ENCODE measurements at places on chromosomes 16 and 17.

DNA sequence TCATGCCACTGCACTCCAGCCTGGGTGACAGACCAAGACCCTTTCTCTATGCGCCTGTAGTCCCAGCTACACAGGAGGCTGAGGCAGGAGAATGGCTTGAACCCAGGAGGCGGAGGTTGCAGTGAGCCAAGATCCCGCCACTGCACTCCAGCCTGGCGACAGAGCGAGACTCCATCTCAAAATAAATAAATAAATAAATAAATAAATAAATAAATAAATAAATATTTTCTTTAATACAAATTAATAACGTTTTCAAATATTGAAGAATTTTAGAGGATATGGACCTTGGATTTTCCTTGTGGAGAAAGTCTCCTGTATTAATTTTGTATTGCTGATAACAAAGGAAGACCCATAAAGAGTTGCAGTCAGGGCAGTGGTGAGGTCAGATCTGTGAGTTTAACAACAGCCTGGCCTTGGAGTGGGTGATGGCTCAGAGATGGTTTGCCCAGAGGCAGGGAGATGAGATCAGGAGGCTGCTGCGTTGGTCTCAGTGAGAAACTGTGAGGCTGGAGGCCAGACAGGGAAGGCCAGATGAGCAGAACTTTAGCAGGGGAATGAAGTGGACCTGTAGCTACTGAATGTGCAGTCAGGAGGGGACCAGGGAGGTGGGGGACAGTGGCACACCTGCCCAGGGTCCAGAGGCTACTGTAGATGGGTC is 4.4 kb upstream of the ASGR1 start:
- no peak for DNase-seq

DNA sequence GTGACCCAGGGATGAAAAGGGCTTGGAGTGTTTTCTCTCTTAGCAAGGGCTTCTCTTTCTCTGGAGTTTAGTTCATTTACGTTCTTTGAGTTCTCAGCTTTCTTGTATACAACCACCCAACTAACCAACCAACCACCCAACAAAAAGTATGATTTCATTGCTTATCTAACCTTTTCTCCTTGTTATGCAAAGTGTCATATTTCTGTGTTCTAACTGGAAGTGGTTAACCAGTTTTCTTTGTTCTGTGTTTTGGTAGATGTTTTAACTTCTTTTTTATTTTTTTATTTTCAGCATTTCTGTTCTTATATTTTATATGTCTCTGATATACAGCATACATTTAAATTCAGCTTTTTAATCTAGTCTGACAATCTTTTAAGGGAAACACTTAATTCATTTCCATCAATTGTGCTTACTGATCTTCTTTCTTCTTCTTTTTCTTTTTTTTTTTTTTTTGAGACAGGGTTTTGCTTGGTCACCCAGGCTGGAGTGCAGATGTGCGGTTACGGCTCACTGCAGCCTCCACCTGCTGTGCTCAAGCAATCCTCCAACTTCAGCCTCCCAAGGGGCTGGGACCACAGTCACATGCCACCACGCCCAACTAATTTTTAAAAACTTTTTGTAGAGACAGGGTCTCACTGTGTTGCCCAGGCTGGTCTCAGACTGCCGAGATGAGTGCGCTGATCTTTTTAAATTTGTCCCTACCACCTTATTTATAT is 29.6 kb downstream of the NLK start:
- DNase-seq = no peak

GRCh38 chr16:55035956-55036355 is 105.3 kb downstream of the IRX5 start:
- DNase-seq = no peak

GRCh38 chr17:82751171-82751570 is 694 bp upstream of the TBCD start:
- DNase-seq = no peak

DNA sequence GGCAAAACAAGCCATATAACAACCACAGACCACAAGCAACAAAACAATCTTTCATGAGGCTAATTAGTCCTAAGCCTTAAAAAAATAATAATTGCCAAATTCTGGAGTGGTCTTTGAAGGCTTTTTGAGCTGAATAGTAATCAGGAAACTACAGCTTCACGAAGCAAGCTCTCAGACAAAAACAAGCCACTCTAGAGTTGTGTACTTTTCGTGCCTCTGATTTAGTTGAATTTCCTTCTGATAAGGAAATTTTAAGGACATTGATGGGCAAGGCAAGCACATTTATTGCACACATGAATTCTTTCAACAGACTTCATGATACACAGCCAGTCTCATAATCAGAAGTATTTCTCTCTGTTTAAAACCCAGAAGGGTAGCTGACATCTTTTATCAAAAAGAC is 130.8 kb upstream of the IRX3 start:
- no peak for DNase-seq

- no peak for DNase-seq
Measured at GRCh38 chr17:79976451-79976850, 59.2 kb downstream of the TBC1D16 start.

- no peak for DNase-seq
Measured at GRCh38 chr17:51850201-51850600, 308.3 kb downstream of the CA10 start.

DNA sequence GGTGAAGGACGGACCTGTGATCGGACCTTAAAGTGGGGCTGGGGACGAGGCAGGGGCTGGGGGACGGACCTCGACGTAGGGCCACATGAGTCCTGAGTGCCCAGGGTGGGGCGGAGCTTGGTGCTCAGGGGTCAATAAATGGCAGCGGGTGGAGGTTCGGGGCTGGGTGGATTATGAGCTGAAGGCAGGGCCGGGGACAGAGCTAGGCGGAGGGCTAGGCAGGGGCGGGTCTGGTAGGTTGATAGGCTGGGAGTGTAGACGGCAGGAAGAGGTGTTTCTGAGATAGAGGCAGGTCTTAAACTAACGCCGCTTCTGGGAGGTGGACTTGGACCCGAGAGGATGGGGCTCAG is 733 bp downstream of the CHRNB1 start:
- no peak for DNase-seq

- DNase-seq = no peak
Measured at GRCh38 chr17:28029044-28029443, 13.4 kb upstream of the NLK start.

- DNase-seq = no peak
Measured at GRCh38 chr16:275041-275641, 603 bp downstream of the RGS11 start.

DNA sequence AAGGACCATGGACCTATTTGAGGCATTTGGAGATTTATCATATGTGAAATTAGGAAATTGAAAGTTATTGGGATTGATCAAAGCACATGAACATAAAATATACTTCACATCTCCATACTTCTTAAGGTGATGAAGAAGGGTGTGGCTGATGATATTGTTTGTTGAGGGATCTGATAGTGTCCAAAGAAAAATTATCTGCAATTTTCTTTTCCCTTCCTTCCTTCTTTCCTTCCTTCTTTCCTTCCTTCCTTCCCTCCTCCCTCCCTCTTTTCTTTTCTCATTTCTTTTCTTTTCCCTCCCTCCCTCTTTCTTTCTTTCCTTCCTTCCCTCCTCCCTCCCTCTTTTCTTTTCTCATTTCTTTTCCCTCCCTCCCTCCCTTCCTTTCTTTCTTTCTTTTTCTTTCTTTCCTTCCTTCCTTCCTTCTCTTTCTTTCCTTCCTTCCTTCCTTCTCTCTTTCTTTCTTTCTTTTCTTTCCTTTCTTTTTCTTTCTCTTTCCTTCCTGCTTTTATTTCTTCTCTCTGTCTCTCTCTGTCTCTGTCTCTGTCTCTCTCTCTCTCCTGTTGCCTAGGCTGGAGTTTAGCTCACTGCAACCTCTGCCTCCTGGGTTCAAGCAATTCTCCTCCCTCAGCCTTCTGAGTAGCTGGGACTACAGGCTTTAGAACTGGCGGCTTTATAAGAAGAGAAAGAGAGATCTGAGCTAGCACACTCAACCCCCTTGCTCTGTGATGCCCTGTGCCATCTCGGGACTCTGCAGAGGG is 20.9 kb upstream of the ITPRIPL2 start:
- DNase-seq = no peak

GRCh38 chr16:57132470-57132869 is 40.1 kb downstream of the CPNE2 start:
- DNase-seq = no peak

GRCh38 chr16:64872101-64872500 is 249.8 kb downstream of the CDH11 start:
- no peak for DNase-seq

- no peak for DNase-seq
Measured at GRCh38 chr16:852451-853185, 52.1 kb upstream of the GNG13 start.

DNA sequence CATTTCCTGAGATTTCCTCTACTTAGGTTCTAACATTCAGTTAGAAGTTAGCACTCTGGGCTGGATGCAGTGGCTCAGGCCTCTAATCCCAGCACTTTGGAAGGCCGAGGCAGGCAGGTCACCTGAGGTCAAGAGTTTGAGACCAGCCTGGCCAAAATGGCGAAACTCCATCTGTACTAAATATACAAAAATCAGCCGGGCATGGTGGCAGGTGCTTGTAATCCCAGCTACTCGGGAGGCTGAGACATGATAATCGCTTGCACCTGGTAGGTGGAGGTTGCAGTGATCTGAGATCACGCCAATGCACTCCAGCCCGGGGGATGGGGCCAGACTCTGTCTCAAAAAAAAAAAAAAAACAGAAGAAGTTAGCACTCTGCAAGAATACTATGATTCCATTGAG is 1430.9 kb downstream of the CDH11 start:
- no peak for DNase-seq

- no peak for DNase-seq
Measured at GRCh38 chr17:42354956-42355843, 33.0 kb downstream of the STAT3 start.

DNA sequence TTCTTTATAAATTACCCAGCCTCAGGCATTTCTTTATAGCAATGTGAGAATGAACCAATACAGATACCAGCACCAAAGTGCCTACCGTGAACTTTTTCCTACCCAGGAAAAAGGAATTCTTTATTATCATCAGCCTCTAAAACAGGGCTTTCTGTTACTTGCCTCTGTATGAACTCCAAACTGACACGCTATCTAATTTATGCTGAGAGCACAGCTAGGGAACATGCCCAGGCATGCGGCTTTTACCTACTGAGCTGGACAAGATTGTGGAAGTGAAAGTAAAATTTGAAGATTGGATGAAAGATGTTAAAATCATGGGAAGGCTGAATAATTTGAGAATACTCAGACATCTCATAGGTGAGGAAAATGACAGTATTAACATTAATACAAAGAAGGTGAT is 24.4 kb upstream of the ADCY9 start:
- no peak for DNase-seq

GRCh38 chr16:9357829-9358228 is 266.4 kb downstream of the HAPSTR1 start:
- no peak for DNase-seq

GRCh38 chr17:16886655-16887322 is 85.1 kb downstream of the TNFRSF13B start:
- no peak for DNase-seq

DNA sequence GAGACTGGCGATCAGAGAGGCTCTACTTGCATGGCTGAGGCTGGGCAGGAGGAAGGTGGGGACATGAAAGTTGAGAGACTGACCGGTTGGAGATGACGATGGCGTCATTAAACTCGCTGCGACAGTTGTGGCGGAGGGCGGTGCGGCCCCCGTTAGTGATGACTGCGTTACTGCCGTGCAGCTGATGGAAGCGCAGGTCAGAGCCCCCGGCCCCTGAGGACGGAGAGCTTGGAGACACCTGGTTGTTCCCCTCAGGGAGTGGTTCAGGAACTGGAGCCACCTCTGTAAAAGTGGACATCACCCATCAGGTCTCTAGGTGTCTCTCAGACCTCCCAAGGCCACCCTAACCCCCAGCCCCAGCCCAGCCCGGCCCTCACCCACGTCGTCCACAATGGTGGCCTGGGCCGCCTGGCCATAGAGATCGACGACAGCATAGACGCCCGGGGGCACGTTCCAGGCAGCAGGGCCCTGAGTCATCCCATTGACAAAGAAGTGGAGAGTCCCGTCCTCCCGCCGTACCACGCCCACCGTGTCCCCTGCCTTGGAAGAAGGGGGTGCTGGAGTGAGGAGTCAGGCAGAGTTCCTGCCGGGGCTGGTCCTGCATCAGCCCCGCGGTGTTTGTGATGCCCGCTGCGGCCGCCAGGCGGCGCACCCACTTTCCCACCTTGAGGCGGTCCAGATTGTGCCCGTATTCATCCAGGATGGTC is 5.3 kb downstream of the NEURL4 start:
- peak; percentile 37 for DNase-seq

- no peak for DNase-seq
Measured at GRCh38 chr16:29789775-29790182, 772 bp upstream of the KIF22 start.

GRCh38 chr17:49213399-49213798 is 2.9 kb downstream of the ABI3 start:
- no peak for DNase-seq

DNA sequence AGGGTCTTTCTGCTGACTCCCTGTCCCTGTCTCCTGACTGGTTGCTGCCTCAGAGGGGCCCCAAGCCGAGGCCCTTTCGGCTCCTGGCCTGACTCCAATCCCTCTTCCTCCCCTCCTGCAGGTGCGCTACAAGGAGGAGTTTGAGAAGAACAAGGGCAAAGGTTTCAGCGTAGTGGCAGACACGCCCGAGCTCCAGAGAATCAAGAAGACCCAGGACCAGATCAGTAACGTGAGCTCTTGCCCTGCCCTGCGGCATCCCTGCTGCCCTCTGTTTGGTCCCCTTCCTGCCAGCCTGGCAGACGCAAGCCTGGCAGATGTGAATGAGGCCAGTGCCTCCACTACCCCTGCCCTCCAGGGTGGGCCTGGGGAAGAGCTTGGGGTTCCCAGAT is 27.1 kb upstream of the LASP1NB start:
- DNase-seq = no peak

DNA sequence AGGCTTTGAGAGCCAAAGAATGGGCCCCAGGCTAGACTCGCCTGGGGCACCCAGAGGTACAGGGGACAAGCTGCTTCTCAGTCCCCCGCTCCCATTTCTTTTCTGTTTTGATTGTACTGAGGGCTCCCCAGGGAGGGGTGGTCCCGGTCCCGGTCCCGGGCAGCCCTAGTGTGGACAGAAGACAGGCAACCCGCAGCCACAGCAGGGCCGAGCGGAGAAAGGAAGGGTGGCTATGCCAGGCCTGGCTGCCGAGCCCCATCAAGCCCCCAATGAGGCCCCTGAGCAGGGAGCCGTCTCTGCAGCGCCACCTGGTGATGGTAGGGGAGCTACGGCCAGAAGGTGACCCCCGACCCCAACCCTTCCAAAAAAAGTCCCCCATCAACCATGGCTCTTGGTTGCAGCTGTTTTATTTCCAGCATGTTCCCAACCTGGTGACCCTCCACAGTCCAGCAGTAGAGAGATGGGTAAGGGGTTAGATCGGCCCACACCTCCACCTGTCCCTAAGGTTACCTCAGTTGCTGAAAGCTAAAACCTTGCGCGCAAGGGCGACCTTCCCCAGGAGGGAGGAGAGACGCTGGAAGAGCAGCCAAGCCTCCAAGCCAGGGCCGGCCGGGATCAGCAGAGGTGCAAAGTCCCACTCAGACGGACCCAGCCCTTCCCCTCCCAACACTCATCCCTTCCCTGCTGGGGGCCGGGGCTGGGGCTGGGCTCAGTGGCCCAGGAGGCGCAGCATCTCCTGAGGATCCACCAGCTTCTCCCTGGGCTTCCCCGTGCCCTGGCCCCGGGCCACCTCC is 2.6 kb upstream of the GRIN2C start:
- DNase-seq = peak; percentile 47

All from activated CD4-positive, CD25-positive, alpha-beta regulatory T cell (primary cell).